ENCODE measurements at places on chromosomes 13 and 19.

GRCh38 chr13:43865892-43866291, 13.6 kb downstream of the CCDC122 start:
- DNase-seq = no peak

- DNase-seq = no peak
These were observed 5.6 kb downstream of the GDF15 start for GRCh38 chr19:18391509-18392075.

- peak; percentile 53 for DNase-seq
These were observed 61.1 kb downstream of the MAP4K1 start for GRCh38 chr19:38556521-38557174.

DNA sequence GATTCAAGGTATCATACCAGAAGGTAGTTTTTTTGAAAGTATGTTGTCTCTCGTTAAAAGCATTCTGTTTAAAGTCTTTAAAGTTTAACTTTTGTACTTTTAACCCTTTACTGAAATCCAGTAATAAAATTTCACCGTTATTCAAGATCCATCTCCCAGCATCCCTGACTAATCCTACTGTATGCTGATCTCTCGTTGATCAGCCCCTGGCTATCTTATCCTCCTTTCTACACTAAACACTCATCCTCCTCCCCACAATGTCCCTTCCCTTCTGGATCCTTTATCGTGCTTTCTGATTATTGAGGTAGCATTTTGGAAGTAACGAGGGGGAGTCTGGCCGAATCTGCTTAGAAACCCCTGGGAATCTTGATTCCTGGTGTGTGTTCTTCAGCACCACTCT, 1.3 kb downstream of the TPP2 start:
- peak; percentile 38 for DNase-seq

GRCh38 chr19:45100201-45100600, 7.2 kb downstream of the PPP1R37 start:
- no peak for DNase-seq

- DNase-seq = peak; percentile 31
These were observed 20.7 kb downstream of the SH3GL1 start for GRCh38 chr19:4379383-4380253.

GRCh38 chr19:43594710-43595604, 977 bp downstream of the IRGQ start:
- peak; percentile 73 for DNase-seq

GRCh38 chr13:40271931-40272775, 394.3 kb downstream of the FOXO1 start:
- no peak for DNase-seq

DNA sequence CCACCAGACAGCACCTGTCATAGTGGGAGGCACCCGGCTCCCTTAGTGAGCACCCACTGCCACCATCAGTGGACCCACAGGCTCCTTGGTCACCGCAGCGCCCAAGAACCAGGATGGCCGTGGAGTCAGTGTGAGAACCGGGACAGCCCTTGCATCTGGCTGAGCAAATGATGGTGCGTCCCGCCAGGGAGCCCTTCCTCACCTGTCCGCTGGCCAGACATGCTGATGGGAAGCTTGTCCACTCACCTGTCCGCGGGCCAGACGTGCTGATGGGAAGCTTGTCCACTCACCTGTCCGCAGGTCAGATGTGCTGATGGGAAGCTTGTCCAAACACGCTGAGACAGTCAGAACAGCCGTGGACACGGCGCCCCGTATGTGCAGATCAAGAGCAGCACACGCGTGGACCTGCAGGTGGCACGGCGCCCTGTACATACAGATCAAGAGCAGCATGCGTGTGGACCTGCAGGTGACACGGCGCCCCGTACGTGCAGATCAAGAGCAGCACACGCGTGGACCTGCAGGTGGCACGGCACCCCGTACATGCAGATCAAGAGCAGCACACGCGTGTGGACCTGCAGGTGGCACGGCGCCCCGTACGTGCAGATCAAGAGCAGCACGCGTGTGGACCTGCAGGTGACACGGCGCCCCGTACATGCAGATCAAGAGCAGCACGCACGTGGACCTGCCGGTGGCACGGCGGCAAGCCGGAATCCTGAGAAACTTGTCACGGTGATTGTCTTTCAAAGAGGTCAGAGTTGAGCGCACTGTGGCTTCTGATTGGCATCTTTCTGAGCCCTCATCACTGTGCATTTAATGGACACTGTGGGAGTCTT, 40.7 kb upstream of the DCUN1D2 start:
- no peak for DNase-seq

- DNase-seq = peak; percentile 85
These were observed 1091.8 kb downstream of the PCDH9 start for GRCh38 chr13:66138172-66138811.

DNA sequence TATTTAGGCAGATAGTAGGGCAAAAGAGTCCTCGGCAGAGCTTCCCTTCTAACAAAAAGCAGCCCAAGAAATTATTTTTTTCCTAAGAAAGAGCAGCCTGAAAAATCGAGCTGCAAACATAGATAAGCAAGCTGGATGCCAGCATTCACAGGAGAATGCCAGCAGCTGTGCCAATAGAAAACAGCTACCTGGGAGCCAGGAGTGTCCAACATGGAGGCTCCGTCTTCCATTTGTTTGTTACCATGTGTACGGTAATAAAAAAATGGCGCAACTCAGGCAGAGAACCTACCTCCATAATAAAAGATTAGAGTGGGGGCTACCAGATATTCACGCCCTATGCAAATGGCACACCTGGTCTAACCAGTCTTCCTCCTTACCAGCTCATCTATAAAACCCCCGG, 77.6 kb upstream of the IPO5 start:
- DNase-seq = no peak

GRCh38 chr13:113804017-113804702, 45.1 kb downstream of the TMEM255B start:
- no peak for DNase-seq

- no peak for DNase-seq
These were observed 17.1 kb downstream of the CLN5 start for GRCh38 chr13:77009011-77009410.

- no peak for DNase-seq
These were observed 81.8 kb downstream of the SPRY2 start for GRCh38 chr13:80259159-80259558.

DNA sequence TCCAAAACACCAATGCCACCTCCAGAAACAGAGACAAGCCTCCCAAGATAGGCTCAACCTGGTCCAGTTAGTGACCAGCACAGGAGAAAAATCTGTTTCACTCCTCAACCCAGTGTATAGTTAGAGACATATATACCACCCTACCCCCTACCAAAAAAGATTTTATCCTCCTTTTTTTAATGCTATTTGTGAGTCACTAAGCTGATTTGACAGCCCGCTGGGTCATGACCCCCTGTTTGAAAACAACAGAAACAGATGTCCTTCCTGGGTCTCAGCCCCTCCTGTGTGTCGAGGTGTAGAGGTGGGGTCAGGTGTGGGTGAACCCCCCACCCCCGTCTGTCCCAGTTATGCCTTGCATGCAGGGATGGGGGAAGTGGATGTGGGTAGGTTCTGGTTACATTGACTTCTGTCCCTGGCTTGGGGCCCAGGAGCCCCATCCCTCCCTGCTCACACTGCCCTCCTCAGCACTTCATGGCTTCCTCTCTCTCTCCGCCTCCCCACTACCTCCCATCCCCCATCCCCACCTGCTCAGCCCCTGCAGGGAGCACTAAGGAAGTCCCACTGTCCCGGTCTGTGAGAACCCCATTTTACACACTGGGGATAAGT, 14.0 kb upstream of the TOMM40 start:
- no peak for DNase-seq

DNA sequence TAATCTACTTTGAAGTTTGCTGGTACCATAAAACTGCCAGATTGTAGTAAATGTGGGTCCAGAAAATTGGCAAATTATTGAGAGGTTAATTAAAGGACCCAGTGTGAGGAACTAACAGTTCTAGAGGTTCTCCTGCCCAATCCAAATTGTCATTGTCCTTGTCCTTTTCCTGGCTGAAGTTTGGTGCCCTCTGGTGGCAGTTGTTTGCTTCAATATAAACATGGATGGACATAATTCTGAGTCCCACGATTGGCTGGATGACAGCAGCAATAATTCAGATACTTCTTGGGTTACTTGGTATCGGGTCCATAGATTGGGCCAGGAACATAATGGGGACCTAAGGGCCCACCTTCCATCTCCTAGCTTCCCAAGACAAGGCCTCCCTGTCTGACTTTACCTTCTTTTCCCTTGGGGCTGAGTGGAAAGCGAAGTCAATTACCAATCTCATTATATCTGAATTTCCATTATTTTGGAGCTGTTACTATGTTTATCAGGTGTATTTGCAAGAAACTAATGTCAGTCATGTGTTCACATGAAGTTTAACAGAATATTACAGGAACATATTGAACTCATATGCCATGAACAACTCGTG, 33.8 kb upstream of the GARRE1 start:
- peak; percentile 84 for DNase-seq

DNA sequence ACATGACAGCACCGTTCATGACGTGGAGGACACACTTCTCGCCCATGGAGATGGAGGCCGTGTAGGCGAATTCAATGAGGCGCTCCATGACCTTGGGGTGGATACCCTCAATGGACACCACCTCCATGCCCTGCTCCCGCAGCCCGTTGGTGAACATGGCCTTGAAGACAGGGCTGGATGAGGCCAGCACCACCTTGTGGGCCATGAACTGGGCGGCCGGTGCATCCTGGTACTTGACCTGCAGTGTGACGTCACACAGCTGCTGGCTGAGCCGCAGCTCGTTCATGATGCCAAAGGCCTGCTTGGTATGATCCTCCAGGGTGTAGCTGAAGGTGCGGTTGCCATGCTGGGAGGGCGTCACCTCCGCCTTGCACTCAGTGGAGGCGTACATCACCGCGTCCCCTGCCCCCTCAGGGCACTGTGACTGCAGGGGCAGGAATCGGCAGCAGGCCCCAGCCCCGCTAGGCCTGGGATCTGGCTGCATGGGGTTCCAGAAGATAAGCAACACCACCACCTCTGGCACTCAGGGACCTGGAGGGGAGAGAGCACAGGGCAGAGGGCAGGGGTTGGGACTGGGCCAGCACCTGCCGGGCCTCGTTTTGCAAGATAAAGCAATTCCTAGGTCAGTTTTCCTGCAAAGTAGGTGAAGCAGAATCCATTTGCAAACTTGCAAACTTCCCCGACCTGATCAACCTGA, 3.5 kb downstream of the KEAP1 start:
- DNase-seq = no peak

GRCh38 chr13:26200811-26201210, 21.3 kb downstream of the RNF6 start:
- DNase-seq = no peak

GRCh38 chr13:100306434-100306999, 217.6 kb downstream of the PCCA start:
- DNase-seq = no peak

DNA sequence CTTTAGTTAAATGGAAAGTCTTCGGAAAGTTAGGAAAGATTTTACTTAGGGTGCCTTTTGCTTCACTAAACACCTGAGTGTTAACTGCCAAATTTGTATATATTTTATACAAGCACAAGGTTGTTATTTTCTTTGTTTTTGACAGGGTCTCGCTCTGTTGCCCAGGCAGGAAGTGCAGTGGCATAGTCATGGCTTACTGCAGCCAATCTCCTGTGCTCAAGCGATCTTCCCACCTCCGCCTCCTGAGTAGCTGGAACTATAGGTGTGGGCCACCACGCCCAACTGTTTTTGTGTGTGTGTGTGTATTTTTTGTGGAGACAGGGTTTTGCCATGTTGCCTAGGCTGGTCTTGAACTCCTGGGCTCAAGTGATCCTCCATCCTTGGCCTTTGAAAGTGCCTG, 16.2 kb downstream of the KCTD4 start:
- peak; percentile 42 for DNase-seq

DNA sequence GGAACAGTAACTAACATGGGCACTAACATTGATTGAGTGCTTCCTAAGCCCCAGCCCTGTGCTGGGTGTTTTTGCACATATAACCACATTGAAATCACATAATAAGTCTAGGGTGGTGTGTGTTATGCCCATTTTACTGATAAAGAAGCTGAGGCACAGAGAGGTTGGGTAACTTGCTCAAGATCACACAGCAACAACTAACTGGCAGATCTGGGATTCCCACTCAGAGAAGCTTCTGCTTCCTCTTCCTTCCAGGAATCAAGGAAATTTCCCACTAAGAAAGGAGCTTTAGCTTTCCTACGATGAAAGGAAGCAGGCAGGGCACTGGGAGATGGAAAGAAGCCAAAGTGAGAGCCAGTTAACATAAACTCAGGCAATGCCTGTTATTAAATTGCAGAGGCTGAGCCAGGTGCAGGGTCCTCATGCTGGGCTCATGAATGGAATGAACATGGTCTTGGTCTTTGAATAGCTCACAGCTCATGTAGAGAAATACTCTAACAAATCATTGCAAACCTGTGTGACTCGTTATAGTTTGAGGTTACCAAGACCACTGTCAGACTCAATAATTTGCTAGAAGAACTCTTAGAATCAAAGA, 10.1 kb downstream of the SSC5D start:
- no peak for DNase-seq

- DNase-seq = no peak
These were observed 189.3 kb upstream of the GPR12 start for GRCh38 chr13:26949701-26950502.

DNA sequence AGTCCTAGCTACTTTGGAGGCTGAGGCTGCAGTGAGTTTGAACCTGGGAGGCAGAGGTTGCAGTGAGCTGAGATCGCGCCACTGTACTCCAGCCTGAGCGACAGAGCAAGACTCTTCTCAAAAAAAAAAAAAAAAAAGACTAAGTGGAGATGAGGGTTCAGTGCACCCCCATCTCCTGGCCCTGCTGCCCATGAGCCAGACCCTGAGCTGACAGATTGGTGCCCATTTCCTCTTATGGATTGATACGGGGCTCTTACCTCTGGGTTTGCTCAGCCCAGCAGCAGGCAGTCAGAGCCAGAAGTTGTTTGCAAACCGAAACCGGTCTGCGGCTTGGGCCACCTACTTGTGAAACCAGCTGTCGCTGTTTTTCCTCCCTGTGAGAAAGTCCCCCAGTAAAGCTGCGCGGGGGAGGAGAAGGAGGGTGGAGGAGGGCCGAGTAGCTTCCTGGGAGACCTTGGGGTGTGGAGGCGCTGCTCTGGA, 36.9 kb downstream of the ARRDC2 start:
- peak; percentile 93 for DNase-seq

DNA sequence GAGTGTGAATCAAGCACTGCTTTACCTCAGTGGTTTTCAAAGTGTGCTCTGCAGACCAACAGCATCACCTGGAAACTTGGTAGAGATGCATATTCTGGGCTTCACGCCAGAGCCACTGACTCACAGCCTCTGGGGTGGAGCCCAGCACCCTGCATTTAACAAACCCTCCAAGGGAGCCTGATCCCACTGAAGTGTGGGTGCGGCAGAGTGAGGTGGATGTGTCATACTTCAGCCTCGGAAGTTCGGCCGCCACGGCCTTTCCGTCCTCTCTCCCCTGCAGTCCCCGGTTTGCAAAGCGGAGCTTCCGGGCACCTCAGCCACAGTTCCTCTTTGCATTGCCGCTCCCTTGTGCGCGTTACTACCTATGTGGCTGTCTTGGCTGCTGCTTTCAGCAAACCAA, 33.3 kb upstream of the MICU2 start:
- DNase-seq = no peak

DNA sequence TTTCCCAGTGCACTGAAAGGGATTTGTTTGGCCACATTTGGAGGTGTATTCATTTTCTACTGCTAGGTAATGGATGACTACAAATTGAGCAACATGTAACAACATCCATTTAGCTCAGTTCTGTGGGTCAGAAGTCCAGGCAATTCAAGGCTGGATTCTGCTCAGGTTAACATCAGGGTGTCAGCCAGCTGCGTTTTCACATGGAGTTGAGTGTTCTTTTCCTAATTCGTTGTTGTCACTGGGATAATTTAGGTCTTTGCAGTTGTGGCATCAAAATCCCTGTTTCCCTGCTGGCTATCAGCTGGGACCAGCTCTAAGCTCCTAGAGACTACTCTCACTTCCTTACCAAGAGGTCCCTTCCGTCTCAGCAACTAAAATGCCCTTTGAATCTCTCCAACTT, 25.4 kb downstream of the MIR17HG start:
- DNase-seq = no peak

GRCh38 chr19:34364462-34364829, 550 bp upstream of the GPI start:
- DNase-seq = no peak

Data from NAMALWA (cell line).